Tibial artery (tissue), 4 donors: ENCODE measurements at places on chromosomes 4 and X.
A peak's percentile ranks its signal among the peaks of the same experiment; 100 is the strongest.

DNA sequence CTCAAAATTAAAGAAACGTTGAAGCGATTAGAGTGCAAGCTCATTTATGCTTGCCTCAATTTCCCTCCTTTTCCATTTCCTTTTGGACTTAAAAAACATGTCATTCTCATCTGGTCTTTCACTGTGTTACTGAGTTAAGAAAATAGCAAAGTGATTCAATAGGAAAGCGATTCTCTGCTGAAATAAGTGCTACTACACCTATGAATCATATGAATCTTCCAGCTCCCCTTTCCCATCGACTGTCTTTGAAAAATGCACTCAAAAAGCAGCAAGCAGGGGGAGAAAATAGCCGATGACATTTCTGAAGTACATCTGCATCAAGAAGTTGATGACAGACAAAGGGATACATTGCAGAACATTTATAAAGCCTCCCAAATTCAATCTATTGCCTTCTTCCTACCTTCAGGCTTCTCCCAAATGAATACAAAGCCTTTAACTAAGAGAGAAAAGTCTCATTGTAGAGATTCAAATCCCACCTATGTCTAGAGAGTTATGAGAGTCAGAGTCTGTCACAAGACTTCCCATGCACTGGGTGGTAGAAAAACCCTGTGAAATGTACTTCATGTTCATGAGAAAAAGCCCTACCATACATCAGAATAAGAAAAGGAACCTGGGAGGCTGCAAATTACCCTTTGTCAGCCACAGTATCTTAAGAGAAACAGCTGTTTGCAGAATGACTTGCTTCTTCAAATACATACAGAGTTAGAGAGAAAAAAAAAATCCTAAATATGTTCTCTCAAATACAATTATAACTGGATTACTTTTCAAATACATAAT, 78.9 kb downstream of the MBNL3 start:
- DNase-seq: no peak

- no peak for DNase-seq
These were observed 61.4 kb downstream of the ANKRD17 start for GRCh38 chr4:73197220-73197619.

- DNase-seq: no peak
These were observed 207.3 kb upstream of the VEGFC start for GRCh38 chr4:176999935-177000543.

- no peak for DNase-seq
These were observed 38.9 kb downstream of the NUDT9 start for GRCh38 chr4:87461281-87461700.

DNA sequence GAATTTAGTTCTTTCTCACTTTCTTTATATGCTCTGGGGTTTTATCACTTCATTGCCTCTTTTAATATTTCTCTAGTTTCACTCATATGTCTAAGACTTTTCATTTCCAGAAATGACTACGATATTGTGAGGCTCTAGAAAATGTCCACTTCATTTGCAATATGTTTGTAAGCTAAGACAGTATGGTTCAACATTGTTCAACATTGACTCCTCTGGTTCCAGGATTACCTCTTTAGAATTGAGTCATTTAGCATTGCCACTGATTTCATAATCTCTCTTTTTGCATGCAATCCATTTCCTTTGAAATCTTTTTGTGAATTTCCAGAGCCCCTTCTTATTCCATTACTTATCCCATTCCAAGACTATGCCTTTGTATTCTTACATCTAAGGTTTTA, 32.3 kb downstream of the BBS12 start:
- DNase-seq: no peak

GRCh38 chrX:138692591-138692990, 18.9 kb downstream of the FGF13 start:
- DNase-seq: no peak

GRCh38 chr4:128424527-128425497, 137.2 kb upstream of the PGRMC2 start:
- DNase-seq: no peak

- no peak for DNase-seq
These were observed 789 bp upstream of the SRPX start for GRCh38 chrX:38221391-38221929.

DNA sequence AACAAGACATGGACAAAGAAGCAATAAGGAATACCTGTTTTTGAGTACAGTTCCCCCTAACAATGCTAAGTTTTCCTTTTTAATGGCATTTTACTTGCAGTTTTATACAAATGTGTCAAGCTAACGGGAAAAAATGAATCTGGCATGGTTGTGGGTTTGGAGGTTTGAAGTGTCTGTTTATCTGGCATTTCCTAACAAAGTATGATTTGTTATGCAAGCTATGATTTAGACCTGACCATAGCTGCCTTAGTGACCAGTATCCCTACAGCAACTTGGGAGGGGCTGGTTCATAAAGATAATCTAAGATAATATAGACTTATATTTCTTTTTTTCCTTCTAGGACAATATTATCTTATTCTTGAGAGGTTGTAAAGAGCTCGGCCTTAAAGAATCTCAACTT, 60.6 kb downstream of the LIMCH1 start:
- DNase-seq: no peak

GRCh38 chrX:31245714-31246113, 173.9 kb upstream of the FTHL17 start:
- DNase-seq: no peak

GRCh38 chr4:183563874-183564273, 59.0 kb downstream of the ING2 start:
- DNase-seq: no peak

GRCh38 chr4:101019941-101020401, 327.4 kb downstream of the PPP3CA start:
- no peak for DNase-seq

DNA sequence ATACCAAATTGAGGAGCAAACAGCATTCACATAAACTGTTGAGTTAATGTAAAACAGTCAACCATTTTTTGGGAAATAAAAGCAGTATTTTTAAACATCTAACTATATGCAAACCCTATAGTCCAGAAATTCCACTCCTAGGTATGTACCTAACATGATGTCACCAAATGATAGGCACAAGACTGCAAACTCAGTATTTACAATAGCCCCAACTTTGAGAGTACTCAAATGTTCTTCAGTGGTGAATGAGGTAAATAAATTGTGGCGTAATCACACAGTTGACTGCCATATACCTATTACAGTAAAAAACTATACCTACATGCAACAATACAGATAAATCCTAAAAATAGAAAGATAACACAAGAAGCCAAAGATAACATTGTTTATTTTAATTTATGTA, 1243.8 kb upstream of the ADGRL3 start:
- no peak for DNase-seq

DNA sequence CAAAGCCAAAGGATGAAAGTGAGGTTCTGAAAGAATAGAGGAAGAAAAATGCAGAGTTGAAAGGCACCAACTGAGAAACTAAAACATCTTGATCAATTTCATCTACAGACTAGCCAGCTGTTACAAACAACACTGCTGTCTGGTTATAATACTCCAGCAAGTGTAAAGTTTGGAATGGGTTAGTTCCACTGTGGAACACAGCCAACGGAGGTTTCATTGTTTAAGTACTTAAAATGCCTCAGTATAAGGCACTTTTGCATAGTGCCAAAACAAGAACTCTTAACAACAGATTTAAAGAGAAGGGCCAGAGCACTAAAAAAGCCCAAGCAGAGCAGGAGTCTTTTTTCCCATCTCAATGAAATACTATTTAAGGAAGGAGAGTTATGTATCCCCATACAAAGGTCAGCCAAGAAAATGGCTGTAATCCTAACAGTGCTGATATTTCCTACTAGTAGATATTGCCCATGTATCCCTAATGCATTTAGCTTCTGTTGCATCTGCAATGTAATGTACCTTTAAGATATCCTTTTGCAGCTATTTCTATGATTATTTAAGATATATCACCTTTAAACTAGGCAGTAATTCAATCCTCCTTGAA, 16.5 kb downstream of the ACSL4 start:
- DNase-seq: no peak

DNA sequence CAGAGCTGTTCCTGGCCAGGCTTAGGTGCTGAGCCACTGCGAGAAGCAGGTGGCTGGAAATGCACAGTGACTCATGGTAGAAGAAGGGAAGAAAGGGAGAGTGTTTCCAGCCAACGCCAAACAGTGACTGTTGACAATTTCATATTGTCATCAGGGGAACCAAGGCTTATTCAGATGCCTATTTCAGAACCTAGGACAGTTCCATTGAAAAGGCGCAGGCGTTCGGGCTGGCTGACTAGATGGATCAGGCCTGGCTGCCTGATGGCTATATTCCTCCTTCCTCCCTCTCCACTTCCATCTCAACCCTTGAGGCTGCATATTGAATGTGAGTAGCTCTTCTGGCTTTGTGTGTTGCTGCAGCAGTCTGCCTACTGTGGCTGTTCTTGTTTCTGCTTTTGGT, 73.0 kb upstream of the FRMPD4 start:
- no peak for DNase-seq

GRCh38 chr4:21986307-21986706, 37.7 kb upstream of the KCNIP4 start:
- DNase-seq: no peak

- no peak for DNase-seq
These were observed 3.1 kb upstream of the SETD7 start for GRCh38 chr4:139559089-139559479.

DNA sequence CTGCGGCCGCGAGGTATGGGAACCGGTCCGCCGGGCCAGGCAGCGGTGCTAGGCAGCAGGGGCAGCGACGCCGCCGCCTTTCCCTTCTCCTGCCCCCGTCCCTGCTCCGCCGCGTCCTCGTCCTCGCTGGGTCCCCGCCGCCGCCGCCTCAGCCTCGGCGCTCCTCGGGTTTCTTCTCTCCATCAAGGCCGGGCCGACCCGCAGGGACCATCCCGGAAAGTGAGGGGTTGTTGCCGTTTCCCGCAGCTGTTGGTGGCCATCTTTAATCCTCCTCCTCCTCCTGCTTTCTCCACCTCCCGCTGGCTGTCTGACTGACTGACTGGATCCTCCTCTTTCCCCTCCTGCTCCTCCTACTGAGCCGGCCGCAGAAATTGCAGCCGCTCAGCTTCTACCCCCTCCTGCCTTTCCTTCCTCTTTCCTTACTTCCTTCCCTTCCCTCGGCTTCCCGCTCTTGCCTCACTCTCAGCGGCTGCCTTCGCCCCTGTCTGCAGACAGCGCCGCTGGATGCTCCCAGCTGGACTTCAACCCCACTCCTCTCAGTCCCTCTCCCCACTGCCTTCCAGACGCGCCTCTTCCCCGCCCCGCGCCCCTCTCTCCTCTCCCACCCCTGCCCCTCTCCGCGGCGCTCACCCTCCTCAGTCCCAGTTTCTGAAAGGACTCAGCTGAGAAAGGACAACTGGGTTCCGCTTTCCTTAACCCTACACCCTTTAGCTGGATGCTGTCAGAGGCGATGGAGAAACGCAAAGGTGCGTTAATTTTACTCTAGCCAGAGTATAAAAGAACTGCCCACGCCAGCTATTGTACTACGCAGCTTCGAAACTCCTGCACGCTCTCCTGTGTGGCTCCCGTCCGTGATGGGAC, at the start of gene WDFY3:
Gene WDFY3, minus strand, starts transcription at position 309 of the 861 bp plus-strand sequence. CDS start 106,099 bp downstream, outside the sequence.
- DNase-seq: peak; percentile 89

DNA sequence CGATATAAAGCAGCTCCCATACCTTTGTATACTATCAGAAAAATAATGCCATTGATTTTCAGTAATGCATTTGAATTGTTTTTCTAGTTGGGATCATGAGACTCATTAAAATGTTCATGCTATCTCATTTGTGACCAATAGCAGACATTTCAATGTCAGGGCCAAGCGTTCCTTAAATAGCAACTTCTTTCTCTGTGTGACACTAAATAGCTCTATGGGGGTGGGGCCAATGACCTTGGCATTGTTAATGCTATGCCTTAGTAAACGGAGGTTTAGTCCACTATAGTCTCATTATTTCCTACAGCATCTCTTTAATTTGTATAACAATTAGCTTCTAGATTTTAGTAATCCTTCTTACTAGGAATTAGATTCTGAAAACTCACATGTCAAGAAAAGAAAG, 48.6 kb upstream of the ARHGAP24 start:
- DNase-seq: no peak

- DNase-seq: no peak
These were observed 106.7 kb downstream of the VSIG4 start for GRCh38 chrX:65933085-65933589.

DNA sequence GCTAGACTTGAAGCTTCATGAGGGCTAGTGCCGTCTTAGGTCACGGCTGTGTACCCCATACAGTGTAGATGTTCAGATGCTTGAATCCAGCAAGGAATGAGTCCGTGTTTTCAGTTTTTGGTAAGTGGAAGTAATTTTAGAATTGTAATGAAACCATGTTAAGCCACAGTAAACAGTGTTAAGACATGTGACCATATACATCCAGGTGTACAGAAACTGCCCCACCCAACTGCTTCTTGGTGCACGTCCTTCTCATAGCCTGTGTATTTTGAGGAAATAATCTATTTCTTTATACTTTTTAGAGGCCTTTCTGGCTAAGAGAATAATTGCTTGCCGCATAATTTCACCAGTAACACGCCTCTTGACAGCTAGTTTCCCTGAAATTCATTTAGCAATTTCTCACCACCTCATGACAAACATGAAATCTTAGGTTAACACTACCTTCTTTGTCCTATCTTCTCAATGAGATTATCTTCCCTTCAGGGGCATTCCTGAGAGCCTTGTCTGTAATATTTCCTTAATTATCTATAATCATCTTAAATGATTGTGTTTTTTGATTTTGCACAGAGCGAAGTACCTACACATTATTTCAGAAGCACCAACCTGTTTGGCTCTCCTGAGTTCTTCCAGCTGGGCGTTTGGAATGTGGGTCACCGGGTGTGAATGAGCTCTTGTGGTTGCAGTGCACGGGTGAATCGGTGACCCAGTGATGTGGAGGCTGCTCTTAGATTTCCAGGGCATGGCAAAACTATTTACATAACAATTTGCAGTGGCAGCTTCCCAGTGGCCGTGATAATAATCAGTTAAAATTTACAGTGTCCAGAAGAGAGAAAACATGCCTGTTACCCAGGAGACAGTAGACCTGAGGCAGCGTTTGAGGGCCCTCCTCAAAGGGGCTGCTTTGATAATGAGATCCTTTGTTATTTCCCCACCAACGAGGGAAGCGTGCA, 50.2 kb upstream of the TADA2B start:
- DNase-seq: no peak

GRCh38 chr4:119939071-119939995, 127.3 kb downstream of the MAD2L1 start:
- no peak for DNase-seq

GRCh38 chr4:55574252-55574651, 17.8 kb downstream of the PDCL2 start:
- no peak for DNase-seq

- no peak for DNase-seq
These were observed 8.7 kb downstream of the FABP2 start for GRCh38 chr4:119313237-119313636.

GRCh38 chr4:108878806-108879205, 116.0 kb upstream of the ETNPPL start:
- DNase-seq: no peak

DNA sequence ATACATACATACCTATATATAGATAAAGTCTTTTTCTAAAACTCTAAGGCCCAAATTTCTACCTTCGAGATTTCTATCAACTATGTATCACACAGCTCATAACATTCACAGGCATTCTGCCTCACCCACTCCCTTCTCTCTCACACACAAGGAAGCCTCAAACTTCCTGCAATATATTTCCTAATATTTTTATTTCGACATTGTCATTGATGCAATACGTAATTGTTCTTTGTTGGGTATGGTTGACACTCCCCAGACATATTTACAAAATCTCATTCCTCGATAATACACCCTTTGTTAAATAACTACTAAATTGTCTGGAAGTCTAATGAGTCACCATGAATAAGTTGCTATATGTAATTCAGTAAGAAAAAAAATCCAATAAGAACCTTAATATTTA, 143.5 kb downstream of the HNRNPD start:
- no peak for DNase-seq
